CD4-positive, alpha-beta T cell treated with Interleukin-1 beta for 1 hour (primary cell): ENCODE measurements at places on chromosomes 12 and 14.

- no peak for DNase-seq
Observed at GRCh38 chr12:1530592-1531152, 63.7 kb downstream of the FBXL14 start.

DNA sequence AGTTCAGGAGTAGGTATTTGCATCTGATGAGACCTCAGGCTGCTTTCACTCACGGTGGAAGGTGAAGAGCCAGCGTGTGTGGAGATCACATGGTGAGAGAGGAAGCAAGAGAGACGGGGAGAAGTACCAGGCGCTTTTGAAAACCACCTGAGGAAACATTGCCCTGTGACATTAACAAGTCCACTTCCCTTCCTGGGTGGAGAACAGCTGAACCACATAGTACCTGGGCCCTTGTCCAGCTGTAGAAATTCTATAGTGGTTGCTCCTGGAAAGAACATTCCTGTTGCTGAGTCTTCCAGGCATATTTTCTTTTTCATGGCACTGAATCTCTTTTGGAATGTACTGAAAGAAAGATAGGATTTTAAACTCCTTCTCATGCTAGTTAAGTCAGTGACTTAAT is 87.3 kb upstream of the RIN3 start:
- no peak for DNase-seq

GRCh38 chr14:28254768-28255167 is 511.8 kb upstream of the FOXG1 start:
- no peak for DNase-seq

DNA sequence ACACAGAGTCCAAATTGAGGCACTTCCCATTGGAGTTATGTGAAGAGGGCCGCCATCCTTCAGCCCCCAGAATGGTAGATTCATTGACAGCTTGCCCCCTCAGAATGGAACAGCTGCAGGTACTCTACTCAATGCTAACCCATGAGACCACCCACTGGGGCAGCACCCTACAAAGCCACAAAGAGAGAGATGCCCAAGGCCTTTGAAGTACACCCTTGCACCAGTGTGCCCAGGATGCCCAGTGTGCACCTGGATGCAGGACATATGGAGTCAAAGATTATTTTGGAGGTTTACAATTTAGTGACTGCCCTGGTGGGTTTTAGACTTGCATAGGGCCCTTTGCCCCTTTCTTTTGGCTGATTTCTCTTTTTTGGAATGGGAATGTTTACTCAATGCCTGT is 933.9 kb downstream of the SLC16A7 start:
- DNase-seq, result no peak

GRCh38 chr12:93742110-93742934 is 65.1 kb downstream of the CRADD start:
- DNase-seq, result peak; percentile 48

DNA sequence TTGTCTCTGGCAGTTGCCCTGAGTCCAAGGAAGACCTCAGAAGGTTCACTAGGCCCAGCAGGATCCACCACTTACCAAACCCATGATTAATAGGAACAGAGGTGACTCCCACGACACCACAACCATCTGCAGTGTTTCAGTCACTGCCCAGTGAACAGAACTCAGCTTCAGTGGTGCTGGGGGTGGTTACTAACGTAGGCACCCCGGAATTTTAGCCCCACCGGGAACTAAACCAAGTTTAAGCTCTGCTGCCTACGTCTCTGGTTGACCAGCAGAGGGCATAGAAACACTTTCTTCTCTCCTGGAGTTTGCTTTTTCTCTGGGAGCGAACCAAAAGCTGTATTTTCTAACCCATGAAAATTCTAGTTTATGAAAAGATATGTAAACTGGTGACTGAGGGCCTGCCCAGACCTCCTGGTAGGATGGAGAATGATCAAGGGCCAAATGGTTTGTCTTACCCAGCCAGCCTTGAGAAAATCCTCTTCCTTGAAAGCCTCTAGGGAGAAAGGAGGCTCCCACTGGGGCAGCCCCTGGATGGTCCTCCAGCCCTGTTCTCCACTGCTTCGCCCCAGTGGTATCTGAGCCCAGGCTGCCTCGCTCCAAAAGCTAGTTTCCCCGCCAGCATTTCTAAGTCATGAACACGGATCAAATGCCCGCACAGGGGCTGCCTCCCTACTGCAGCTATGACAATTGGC is 379.8 kb downstream of the DPF3 start:
- DNase-seq, result no peak

DNA sequence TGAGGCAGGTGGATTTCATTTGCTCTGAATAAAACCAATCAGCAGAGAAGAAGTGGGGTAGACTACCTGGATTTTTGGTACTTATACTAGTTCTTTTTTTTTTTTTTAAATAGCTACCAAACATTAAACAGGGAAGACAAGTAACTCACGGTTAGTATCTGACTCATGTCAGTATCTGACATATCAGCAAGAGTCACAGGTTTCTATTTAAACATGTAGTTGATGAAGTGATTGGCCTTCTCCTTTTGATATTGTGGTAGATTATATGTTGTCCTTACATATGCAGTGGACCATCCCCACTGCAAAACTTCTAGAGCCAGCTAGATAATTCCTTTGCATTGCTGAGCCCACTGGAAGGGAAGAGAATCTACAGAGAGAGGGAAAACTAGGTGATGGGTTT is 208.0 kb downstream of the ANO6 start:
- DNase-seq, result no peak

- peak; percentile 17 for DNase-seq
Observed at GRCh38 chr14:91893007-91893406, 25.7 kb upstream of the TC2N start.

DNA sequence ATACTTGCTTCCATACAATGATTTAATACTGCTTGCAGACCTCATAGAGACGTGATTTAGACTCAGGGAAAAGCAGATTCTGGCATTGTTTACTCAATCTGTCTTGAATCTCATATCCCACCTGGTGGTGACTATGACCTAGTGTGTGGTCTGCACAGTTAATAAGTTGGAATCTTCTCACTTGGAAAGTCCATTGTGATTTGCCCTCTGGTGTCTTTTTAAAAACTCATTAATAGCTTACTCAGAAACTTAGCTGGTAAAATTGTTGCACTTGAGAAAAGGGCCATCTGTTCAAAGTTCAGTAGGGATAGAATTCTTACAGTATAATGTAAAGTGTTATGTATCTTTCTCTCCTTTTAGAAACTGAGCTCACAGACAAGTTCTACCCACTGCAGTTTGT is 106.0 kb downstream of the PELI2 start:
- no peak for DNase-seq

DNA sequence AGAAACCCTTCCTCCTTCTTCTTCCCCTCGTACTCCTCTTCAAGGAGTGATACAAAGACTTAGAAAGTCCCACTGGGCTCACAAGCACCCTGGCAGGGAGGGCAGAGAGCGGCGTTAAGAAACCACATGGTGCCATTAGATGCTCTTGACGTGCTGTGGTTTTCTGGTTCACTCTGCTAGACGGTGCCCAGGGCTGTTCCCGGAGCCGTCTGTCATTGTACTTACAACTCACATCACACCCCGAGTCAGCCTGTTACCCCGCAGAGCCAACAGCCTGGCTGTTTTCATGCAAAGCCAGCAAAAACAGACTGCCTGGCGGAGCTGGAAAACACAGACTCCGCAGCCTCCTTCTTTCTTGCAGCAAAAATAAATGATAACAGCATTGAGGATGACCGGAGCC is 232.6 kb upstream of the TBX3 start:
- no peak for DNase-seq

DNA sequence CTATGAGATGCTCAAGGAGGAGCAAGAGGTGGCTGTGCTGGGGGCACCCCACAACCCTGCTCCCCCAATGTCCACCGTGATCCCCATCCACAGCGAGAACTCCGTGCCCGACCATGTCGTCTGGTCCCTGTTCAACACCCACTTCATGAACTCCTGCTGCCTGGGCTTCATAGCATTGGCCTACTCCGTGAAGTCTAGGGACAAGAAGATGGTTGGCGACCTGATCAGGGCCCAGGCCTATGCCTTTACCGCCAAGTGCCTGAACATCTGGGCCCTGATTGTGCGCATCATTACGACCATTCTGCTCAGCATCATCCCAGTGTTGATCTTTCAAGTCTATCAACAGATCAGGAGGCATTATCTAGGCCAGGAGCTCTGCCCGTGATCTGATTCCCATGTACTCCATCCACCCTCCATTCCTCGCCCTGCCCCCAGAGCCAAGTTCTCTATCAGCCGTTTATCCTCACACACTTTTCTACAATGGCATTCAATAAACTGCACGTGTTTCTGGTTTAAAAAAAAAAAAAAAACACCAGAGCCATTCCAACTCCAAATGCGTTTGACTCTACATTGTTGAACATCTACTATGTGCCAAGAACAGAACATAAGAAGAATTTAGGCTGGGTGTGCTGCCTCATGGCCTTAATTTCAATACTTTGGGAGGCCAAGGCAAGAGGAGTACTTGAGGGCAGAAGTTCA is 17.5 kb downstream of the ATXN2 start:
- no peak for DNase-seq

GRCh38 chr14:37466623-37467088 is 128.4 kb downstream of the FOXA1 start:
- no peak for DNase-seq

DNA sequence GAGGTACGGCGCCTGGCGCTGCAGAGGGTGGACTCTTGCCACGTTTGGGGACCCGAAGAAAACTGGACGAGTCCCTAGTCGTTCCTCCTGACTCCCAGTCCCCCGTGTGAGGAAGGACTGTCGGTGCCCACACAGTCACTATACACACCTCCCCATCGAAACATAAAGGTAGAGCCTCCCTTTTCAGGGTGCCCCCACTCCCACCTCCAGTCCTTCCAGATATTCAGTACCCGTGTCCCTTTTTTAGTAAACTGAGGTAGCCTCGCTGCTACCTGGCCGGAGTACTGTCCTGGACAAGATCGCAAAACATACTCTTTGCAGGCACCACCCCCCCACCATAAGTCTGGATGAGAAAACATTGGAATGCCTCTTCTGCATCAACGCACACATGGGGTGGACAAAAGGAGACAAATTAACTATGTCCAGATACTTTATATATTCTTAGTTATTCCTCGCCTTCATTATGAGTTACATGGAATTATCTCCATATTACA is 610 bp upstream of the KMT2D start:
- DNase-seq, result no peak

GRCh38 chr14:94795372-94795771 is 25.5 kb upstream of the GSC start:
- DNase-seq, result no peak

- no peak for DNase-seq
Observed at GRCh38 chr14:104638190-104638589, 33.6 kb upstream of the TMEM179 start.

DNA sequence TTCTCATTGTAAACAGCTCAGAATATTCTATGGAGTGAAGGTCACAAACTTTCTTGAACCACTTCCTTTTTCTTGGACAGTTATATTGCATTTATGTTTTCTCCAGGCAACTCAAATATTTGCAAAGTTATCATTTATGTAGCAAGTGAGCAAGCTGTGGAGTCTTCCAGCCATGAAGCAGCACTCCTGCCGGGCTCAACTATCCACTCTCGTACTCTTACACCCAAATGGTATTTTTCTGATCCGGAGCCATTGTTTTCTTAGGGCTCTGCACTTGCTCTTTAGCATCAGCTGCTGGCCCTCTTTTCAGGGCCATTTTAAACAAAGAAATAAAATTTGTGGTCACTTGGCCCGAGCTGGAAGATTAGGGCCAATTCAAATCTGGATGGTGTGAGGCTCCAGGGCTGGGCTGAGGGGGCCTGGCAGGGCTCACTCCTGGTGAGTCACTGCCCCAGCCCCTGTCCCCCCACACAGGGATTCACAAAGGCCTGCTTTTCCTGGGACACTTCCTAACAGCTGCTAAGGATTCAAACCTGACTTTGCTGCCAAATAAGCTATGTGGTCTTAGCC is 19.7 kb downstream of the SYNE3 start:
- no peak for DNase-seq

GRCh38 chr12:53617700-53618099 is 8.5 kb downstream of the ATF7 start:
- no peak for DNase-seq

DNA sequence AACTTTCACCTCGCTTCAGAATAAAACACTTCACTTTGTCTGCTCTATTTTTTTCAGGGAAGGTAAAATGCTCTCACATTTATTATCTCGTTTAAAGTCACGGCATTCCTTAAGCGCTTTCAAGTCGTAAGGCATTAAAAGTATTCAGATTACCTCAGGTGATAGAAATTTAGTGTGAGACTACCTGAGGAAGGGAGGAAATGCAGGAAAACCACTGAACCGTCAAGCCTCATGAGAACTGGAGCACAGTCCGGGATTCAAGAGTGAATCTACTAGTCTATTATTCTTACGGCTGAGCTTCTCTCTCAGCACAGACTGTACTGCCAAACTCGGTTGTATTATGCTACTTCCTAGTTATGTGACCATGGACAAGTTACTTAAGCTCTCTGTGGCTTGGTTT is 8.3 kb upstream of the PPFIBP1 start:
- no peak for DNase-seq
